Panc1 (cell line): ENCODE measurements at places on chromosomes 12 and 14.

DNA sequence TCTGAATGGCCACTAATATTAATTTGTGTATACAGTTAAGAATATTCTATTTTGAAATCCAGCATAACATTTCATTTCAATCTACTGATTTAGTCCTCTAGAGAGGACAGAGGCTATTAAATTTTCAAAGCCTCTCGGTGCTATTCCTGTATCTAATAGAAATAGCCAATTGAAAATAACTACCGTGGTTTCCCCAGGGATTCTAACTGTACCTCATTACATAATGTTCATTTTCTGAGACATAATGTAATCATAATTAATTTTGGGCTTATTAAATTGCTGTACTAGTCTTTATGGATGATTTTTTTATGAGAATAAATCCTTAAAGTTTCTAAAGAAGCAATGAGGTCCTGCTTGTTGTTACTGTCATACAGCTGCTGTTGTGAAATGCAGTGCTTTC is 38.6 kb upstream of the ACSS3 start:
- DNase-seq: no peak

GRCh38 chr14:95077345-95077744 is 80.0 kb downstream of the DICER1 start:
- DNase-seq: no peak

DNA sequence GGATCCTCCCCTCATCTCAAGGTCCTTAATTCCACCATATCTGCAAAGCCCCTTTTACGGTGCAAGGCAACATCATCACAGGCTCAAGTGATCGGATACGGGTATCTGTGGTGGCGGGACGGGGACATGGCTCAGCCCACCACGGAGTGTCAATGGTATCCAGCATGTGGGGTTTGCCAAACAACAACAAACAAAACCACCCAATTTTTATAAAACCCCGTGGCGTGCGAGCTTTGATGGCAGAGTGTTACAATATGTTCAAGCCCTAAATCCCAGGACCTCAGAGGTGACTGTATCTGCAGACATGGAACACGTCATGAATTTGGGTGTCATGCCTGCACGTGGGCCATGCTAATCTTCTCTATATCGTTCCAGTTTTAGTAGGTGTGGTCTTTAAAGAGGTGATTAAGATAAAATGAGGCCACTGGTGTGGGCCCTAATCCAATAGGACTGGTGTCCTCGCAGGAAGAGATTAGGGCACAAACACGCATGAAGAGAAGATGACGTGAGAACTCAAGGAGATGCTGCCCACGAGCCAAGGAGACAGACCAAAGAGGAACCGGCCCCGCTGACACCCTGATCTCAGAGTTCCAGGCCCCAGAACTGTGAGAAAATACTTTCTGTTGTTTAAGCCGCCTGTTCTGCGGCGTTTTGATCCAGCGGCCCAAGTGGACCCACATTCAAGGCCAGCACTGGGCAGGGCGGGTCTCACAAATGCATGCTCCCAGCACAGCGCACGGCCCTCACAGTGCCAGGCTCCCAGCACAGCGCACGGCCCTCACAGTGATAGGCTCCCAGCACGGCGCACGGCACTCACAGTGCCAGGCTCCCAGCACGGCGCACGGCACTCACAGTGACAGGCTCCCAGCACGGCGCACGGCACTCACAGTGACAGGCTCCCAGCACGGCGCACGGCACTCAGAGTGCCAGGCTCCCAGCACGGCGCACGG is 6.7 kb upstream of the GOLGA3 start:
- no peak for DNase-seq

GRCh38 chr12:121827351-121828099 is 23.7 kb downstream of the SETD1B start:
- no peak for DNase-seq

GRCh38 chr14:55353686-55354467 is 57.8 kb downstream of the ATG14 start:
- DNase-seq: no peak

- no peak for DNase-seq
These were observed 76.9 kb upstream of the EEA1 start for GRCh38 chr12:93005928-93006392.

GRCh38 chr14:52333108-52333507 is 19.0 kb downstream of the PTGER2 start:
- DNase-seq: no peak

- DNase-seq: no peak
These were observed 24.2 kb downstream of the ISCA2 start for GRCh38 chr14:74517731-74518130.

DNA sequence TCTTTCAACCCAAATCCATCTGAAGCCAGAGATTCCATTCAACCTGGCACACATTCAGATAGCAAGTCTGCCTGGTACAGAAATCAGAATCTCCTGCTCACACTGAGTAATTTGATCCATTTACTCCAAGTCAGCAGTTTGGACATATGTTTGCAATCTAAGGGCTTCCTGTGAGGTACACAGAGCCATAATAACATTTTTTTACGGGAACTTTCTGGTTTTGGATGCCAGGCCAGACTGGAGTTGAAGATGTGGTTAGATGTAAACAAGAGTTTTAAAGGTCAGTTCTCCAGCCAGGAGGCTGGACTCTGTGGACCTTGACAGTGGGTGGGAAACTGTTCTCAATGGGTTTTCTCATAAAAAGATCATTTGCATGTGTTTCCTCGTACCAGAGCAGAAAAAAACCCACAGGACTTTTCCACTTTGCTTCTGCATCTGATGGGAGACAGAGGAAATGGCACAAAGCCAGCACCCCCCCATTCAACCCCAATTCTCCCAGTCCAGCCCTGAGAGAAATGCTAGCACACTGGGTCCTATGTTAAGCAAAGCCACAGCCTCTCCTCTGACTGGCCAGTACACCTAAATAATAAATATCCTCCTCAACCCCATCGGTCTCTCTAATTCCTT is 17.7 kb upstream of the TSPAN11 start:
- DNase-seq: no peak

DNA sequence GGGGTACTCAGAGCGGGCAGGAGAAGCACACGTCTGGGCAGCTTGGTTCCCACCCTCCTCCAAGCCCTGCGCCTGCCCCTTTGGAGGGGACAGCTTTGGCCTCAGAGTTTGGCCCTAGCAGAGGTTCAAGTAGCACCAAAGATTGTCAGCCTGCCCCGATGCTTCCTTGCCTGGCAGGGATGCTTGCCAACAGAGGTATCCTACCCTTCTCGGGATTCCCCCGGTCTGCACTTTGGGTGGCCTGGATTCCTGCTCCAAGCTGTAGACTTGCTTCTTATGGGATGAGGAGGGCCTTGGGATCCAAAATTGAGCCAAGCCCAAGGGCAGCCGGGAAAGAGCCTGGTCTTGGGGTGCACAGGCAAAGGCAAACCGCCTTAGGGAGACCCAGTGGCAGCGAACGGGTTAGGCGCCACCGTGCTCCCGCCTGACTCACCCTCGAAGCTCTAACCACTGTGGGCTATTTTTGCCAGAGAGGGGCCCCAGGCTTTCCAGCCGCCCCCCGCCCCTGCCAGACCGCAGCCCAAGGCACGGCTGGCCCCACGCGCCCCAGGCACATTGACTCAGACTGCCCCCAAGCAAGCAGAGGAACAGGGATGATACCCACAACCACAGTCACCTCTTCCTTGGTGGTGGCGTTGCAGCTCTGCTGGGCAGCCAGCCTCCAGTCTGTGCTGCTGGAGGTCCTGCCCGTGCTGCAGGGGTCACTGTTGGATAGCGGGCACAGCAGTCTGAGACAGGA is 847 bp upstream of the WNT10B start:
- DNase-seq: no peak

DNA sequence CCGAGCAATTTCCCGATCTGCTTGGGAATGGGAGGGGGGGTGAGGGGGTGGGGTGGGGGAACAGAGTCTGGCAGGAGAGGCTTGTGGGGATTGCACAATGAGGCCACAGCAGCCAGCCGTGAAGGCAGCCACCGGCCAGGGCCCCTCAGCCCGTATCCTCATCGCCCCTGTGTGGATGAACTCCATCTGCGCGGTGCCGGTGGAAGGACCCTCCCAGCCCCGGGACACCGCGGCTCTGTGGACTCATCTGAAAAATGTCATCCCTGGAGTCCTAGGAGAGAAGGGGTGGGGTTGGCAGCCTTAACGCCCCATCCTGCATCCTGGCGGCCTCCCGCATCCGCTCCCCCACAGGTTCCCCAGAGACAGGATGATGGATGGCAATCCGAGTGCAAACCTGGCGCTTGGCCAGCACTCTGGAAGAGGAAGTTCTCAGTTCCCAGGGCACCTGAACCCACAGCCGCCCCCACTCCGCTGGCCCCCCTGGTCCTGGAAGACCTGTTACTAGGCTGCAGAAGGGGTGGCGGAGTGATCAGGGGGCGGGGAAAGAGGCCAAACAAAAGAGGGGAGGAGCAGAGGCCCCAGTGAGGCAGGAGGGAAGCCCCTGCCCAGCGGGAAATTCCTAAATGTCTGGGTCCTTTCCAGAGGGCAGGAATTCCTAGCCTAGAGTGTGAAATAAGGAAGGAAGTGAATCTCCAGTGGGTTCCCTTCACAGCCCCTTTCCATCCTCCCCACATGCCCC is 1.2 kb upstream of the TNFAIP2 start:
- no peak for DNase-seq

DNA sequence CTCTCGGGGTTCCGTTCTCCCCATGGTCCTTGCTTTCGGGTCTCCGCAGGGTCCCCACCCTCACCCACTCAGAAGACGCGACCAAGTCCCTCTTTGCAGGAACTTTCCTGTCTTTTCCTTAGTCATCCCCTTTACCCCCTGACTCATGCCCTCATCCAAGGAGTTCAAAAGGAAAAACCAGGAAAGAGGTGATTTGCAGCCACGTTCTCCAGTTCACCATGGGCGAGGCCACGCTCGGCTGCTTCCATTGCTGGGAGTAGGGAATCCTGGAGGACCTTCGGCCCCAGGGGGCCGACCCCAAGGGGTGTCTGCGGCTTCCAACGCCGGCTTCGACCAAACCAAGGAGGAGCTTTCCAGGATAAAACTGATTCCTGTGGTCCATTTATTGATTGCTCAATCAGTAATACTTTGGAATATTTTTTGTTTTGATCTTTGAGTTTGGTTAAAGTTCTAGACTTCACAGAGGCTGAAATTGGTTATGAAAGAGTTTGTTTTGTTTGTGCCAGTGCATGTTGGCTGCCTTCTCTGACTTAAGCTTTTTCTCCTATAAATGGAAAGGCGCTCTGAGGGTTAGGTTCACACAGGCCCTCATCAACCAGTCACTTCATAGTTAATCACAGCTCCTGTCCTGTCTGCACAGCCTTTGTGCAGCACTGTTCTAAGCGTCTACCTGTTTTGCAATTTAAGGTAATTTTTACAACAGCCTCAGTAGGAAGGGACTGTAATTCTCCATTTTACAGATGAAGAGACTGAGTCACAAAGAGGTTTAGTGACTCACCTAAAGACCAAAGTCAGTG is 827 bp downstream of the ALDH2 start:
- DNase-seq: no peak

GRCh38 chr14:22602862-22603261 is 4.8 kb downstream of the ABHD4 start:
- DNase-seq: no peak
